ENCODE measurements at places on chromosomes 7 and 10. TPM values are rescaled to one million over a fixed set of nuclear protein-coding genes. Genes with fewer than 3 reads are reported as not detected.

Gene AMPH
- 5.0 TPM for polyA plus RNA-seq

Gene IGFBP3
- 183 TPM for polyA plus RNA-seq

GRCh38 chr10:12511651-12512050 is 162.3 kb downstream of the CAMK1D start:
- DNase-seq, result no peak

DNA sequence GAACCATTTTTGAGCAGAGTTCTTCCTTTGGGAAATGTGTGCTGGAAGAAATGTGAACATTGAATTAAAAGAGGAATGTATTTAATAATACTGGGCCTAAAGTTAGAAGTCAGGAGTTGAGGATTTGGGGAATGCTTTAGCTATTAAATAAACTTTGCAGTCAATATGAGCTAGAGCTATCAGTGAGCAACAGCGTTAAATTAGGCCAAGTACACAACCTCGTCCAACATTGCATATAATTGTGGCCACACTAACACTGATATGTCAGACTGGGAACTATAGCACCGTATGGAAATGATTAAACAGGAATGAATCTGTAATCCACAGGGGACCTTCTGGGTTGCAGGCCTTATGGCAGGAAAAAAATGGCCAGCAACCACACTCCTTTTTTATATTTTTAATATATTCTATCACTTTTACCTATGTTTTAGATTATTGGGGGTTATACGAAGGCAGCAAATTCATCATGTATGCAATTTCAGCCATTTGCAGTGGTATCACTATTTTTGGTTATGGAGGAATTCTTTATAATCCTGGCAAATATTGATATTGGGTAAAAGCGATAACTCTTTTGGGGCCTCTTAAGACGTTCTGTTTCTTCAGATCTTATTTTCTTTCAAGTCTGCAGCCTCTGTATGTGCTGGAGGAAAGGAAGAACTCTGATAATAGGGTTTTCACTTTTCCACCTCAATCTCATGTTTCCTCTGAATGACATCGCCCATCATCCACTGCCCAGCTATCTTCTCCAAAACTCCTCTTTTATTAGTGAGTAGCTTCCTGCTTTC is 236.3 kb upstream of the PLXDC2 start:
- no peak for DNase-seq
